Posterior cingulate gyrus (tissue), 11 donors: ENCODE measurements at places on chromosomes 4 and X.

DNA sequence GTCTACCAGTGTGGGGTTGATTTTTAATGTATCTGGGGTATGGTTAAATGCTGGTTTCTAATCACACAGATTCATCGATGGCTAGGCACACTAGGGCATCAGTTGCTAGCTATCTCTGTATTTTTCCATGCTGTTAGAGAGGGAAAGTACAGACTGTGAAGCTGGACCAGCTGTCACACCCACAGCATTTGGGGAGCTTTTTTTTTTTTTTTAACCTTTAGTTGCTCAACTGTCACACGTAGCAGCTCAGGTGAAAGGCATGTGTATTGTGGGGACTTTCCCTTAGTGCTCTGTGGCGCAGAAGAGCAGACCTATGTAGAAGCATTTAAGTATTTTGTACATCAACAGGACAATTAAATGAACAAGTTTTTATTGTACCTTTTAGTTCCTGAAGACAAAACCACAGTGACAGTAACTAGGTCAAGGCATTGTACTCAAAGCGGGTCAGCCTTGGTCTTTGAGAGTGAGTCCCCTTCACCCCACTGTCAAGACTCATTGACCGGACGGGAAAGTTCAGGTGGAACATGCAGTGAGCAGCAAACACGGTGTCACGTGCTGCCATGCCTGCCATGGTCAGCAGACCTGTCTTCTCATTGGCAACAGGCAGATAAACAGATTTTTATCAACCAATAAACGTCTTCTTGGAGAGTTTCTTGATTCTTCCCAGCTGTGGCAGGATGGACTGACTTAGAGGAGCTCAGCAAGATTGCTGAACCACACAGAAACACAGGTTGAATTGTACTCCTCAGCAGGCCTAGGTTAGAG is 65.3 kb downstream of the CASP3 start:
- no peak for DNase-seq

- no peak for DNase-seq
These were observed 201.4 kb downstream of the SPOCK3 start for GRCh38 chr4:167032871-167033270.

DNA sequence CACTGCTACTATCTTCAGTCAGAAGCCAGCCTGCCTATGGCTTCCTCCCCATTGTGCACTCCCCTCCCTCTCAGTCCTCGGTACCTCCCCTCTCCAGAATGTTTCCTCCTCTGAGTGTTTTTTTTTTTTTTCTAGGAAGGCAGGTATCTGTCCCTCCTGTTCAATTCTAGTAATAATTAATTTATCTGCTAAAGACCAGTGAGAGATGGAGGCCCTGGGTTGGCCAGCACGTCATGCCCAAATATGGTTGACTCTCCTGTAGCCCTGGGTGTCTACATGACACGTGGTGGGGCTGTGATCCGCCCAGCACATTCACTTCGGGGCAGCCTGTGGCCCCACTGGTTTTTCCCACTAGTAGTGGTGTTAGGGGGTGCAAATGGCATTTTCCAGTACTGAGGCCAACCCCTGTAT is 1.8 kb downstream of the FLNA start:
- DNase-seq = no peak

- DNase-seq = no peak
These were observed 224.5 kb upstream of the TAPT1 start for GRCh38 chr4:16450724-16451123.

DNA sequence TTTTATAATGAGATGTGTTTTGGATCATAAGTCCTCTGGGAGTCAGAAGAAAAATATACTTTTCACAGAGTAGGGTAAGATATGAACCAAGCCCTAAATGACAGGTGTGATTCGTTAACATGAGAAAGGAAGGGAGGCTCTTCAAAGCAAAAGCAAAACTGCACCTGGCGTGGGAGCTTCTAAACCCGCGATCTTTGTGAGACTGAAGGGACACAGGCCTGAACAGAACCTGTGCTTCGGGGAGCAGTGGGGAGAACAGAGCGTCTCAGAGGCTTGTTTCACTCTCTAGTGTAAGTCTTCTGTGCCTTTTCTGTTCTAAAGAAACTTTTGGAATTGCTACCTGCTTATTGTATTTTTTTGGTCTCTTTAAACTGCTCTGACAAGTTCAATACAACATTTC is 30.2 kb upstream of the CYP4V2 start:
- DNase-seq = no peak

DNA sequence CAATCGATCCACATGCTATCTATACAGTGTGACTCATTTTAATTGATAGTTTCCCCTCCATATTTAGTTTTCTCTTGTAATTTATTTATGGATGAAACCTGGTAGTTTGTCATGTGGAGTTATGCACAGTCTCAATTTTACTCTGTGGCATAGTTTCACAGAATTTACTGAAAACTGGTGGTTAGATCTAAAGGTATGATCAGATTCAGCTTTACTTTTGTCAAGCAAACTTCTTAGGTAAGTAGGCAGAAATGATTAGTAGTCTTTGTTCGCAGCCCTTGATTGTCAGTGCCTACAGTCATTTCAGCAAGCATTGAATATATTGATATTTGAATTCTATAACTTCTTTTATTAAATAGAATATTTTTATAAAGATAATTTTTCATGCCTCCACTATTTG is 2.5 kb downstream of the ADD1 start:
- no peak for DNase-seq

DNA sequence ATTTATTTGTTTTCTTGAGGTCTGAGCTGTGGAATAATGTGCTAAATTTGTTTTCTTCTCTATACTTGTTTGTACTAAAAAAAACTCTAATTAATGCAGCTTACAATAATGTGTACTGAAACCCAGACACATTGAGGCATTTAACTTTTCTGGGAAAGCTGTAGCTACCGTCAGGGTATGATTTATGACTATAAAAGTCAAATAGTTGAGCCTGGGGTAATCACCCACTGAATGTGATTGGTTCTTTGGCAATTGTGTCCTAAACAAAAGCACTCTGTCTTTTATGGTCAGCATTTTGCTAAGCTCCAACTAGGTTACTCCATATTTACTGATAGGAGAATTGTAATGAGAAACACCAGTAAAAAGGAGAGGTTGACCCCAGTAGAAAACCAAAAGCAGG is 65.9 kb upstream of the CBLL2 start:
- no peak for DNase-seq

- no peak for DNase-seq
These were observed 290.8 kb upstream of the FGF13 start for GRCh38 chrX:139002319-139002718.
